Suprapubic skin (tissue), 4 donors: ENCODE measurements at places on chromosomes 4 and X. TPM values are rescaled to one million over a fixed set of nuclear protein-coding genes. Genes with fewer than 3 reads are reported as not detected.

AFP gene
- total RNA-seq: not detected

DNA sequence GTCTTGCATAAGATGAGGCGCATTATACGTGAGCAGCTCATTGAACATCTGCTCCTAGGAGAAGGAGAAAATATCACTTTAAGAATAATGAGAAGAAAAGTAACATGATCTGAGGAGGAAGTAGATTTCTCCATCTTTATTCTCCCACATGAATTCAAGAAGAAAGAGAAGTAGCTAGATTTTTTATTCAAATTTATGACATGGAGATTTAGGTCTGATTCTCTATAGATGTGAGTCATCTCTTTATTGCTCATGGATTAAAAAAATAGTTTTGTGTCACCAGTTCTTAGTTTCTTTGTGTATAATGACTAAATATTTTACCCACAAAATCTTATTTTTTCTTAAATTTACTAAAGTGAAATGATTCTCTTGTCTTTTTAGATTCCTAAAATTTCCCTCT lies 40.4 kb downstream of the HPGDS start:
- DNase-seq: no peak

DNA sequence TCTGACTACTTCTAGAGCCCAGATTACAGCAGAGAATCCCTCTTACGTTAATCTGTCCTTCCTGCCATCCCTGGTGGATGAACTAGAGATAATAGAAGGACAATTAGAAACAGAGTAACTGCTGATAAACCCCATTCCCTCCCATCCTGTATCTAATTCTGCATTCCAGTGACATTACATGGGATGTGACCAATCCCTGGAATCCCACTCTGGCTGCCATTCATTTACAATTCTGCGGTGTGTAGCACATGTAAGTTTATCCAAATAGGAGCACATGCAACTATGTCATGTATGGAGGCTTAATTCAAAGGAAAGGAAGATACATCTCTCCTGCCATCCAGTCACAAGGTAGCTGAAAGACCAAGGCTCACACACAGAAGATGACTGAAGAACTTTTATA lies 339.5 kb downstream of the GPAT3 start:
- DNase-seq: no peak

GRCh38 chrX:107731831-107732502 lies 43.6 kb downstream of the TSC22D3 start:
- no peak for DNase-seq

DNA sequence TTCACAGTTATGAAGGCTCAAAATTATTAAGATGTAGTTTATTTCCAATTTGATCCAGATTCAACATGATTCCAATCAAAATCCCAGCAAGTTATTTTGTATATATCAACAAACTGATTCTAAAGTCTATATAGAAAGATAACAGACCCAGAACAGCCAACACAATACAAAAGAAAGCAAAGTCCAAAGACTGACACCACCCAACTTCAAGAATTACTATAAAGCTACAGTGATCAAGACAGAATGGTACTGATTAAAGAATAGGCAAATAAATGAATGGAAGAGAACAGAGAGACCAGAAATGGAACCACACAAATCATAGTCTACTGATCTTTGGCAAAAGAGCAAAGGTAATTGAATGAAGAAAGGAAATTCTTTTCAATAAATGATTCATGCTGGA lies 34.9 kb downstream of the NFXL1 start:
- DNase-seq: no peak

DNA sequence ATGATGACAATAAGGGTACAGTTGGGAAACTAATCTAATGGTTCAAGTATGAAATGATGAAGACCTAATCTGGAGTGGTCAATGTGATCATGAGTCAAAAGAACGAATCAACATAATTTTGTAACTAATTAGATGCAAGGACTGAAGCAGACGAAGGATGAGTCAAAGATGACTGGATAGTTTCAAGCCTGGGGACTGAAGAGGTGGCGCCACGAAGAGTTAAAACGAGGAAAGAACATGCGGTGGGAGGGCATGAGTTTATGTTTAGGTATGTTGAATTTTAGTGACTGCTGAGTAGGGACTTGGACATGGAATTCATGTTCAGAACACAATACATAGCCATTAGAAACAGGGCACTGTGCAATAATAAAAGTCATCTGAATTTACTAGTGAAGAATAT lies 221.5 kb upstream of the FAM241A start:
- no peak for DNase-seq

GRCh38 chr4:8595237-8596087 lies 2.9 kb downstream of the CPZ start:
- DNase-seq: no peak

- no peak for DNase-seq
These were observed 598 bp downstream of the MAOB start for GRCh38 chrX:43881410-43882293.

MGAT4D gene
- total RNA-seq: not detected

DNA sequence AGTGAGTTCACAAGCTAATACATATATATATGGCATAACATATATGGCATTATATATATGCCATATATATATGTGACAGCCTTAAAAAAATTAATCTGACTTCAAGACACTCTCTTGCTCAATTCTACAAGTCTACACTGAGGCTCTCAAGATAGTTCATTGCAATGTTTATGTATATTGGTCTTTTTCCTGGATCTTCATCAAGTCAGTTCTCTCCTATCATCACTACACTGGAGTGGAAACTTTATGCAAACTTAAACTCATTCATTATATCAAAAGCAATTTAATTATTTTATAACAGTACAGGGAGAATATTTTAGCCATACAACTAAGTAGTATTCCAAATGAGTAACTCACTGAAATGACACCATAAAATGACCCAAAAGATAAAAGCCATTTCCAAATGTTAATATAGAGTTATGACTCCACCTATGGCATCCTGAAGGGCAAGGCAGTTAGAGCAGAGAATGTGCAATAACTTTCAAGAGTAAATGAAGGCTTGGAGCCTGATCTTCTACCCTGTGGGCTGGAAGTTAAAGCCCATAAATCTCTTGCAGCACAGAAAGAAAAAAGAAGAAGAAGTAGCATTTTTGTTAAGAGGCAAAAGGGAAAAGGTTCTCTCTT lies 176.3 kb upstream of the SLIT2 start:
- no peak for DNase-seq
